ENCODE measurements at places on chromosomes 4 and X. TPM values are rescaled to one million over a fixed set of nuclear protein-coding genes. Genes with fewer than 3 reads are reported as not detected.

SERTM2 gene
- total RNA-seq = 0.05 TPM

ADGRG2 gene
- 5.2 TPM for total RNA-seq

HERC5 gene
- total RNA-seq = 8.8 TPM

LSM6 gene
- total RNA-seq = 30.2 TPM

MAGEB6 gene
- total RNA-seq = not detected

PRSS12 gene
- 1.7 TPM for total RNA-seq

REPS2 gene
- total RNA-seq = 46.5 TPM

RGN gene
- 3.6 TPM for total RNA-seq

MAGEA8 gene
- not detected for total RNA-seq

SYP gene
- total RNA-seq = 5.2 TPM

RHOXF1 gene
- 27.5 TPM for total RNA-seq

HPGD gene
- total RNA-seq = 6.5 TPM

SHOX gene
- not detected for total RNA-seq

WWC2 gene
- total RNA-seq = 17.6 TPM

NLRP2B gene
- not detected for total RNA-seq

ENAM gene
- 2.1 TPM for total RNA-seq

PAGE5 gene
- total RNA-seq = 11.1 TPM

F8A2 gene
- total RNA-seq = 16.4 TPM

CXCL1 gene
- total RNA-seq = 37.1 TPM

NUP62CL gene
- 10.8 TPM for total RNA-seq

RBM47 gene
- total RNA-seq = 302 TPM

INTU gene
- 6.1 TPM for total RNA-seq

ABRAXAS1 gene
- 13.1 TPM for total RNA-seq

LGI2 gene
- total RNA-seq = 2.8 TPM

NFXL1 gene
- total RNA-seq = 17.5 TPM

NSUN7 gene
- total RNA-seq = 14.3 TPM

XAGE1A gene
- 29.7 TPM for total RNA-seq

CYTL1 gene
- total RNA-seq = 2.2 TPM

SSX2B gene
- not detected for total RNA-seq

TMEM187 gene
- 18.2 TPM for total RNA-seq

PPP3CA gene
- 142 TPM for total RNA-seq

SCML2 gene
- total RNA-seq = 10.6 TPM

RTL3 gene
- total RNA-seq = not detected

LONRF3 gene
- 8.1 TPM for total RNA-seq
